ENCODE measurements at places on chromosomes 16 and 17. TPM values are rescaled to one million over a fixed set of nuclear protein-coding genes. Genes with fewer than 3 reads are reported as not detected.
A peak's percentile ranks its signal among the peaks of the same experiment; 100 is the strongest.

ST6GALNAC1 gene
- total RNA-seq = 10.3 TPM

GTF3C1 gene
- total RNA-seq = 172 TPM

KRTAP9-8 gene
- not detected for total RNA-seq

PRSS36 gene
- total RNA-seq = 1.8 TPM

ADAT1 gene
- 51.9 TPM for total RNA-seq

TBC1D26 gene
- 0.45 TPM for total RNA-seq

SLC38A8 gene
- not detected for total RNA-seq

TLCD1 gene
- total RNA-seq = 18.6 TPM

PITPNM3 gene
- total RNA-seq = 4.3 TPM

EPX gene
- not detected for total RNA-seq

- H3K36me3 ChIP-seq = peaks cover 3% of the 10 kb centered on the region
- no peak overlapping the region for H3K27ac ChIP-seq
- H3K27me3 ChIP-seq = no peaks in the 10 kb centered on the region
- peaks cover 22% of the 10 kb centered on the region for H3K4me1 ChIP-seq
Observed at GRCh38 chr16:57997176-57997527, 3.3 kb downstream of the ZNF319 start.

DNA sequence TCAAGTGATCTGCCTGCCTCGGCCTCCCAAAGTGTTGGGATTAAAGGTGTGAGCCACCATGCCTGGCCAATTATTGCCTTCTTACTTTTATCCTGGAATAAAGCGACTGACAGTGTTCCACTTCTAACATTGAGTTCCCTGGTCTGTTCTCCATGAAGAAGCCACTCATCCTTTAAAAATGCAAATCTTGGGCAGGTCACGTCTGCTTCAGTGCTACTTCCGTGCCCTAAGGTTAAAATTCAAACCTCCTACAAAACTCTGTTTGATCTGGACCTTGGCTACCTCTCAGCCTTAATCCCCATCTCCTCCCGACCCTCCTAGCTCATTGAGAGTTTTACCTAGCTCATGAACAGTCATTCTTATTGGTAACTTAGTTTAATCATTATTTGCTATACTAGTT lies 9.6 kb upstream of the SHISA9 start:
- no peak overlapping the region for H3K27ac ChIP-seq
- no peaks in the 10 kb centered on the region for H3K36me3 ChIP-seq
- DNase-seq = no peak
- H3K4me3 ChIP-seq = no peak overlapping the region
- no peaks in the 10 kb centered on the region for H3K4me1 ChIP-seq

DNA sequence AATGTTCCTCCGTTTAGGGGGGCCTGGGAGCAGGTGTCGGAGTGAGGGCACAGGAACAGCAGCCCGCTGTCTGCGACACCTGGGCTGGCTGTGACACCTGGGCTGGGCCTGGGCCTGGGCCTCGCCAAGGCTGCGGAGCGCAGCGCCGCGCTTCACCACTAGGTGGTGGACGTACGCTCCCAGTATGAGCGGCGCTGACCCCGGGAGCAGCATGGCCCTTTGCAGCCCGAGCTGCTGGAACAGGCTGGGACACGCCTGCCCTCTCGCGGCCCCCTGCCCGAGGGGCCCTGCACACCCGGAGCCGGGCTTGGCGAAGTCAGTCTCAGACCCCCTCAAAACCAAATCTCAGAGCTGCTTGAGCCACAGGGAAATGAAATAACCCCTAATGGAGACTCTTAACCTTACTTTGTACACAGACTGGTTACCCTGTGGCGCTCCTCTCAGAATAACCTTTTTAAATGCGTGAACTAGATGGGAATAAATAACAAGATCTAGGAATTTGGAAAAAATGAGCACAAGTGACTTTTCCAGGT lies 38.6 kb upstream of the FA2H start:
- H3K4me1 ChIP-seq = no peaks in the 10 kb centered on the region
- H3K27me3 ChIP-seq = peaks cover 3% of the 10 kb centered on the region
- peak overlapping the region; percentile 41 for H3K4me3 ChIP-seq
- DNase-seq = peak; percentile 86

DNA sequence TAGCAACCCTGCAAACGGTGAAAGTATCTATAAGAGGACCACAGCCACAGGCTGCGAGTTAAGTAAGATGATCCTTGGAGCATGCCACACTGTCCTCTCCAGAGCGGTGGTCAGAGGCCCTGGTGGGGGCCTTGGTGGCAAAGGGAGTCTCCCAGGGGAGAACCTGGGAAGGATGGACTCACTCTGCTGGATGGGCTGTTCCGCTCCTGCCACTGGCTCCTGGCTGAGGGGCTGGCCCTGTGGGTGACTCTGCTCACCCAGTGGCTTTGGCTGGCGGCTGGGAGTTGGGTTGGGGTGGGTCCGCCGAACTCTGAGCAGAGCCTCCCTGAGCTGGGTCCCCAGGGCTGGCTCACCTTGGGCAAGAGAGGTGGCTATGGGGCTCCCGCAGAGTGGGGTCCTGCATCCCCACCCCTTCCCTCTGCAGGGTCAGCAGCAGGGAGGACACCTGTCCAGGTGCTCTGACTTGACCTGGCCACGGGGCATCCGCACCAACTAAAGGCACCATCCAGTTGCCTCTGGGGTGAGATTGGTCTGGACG lies 7.3 kb downstream of the CDK5R1 start:
- H3K27ac ChIP-seq = no peak overlapping the region
- peaks cover 10% of the 10 kb centered on the region for H3K4me1 ChIP-seq
- DNase-seq = no peak
- no peaks in the 10 kb centered on the region for H3K36me3 ChIP-seq

DNA sequence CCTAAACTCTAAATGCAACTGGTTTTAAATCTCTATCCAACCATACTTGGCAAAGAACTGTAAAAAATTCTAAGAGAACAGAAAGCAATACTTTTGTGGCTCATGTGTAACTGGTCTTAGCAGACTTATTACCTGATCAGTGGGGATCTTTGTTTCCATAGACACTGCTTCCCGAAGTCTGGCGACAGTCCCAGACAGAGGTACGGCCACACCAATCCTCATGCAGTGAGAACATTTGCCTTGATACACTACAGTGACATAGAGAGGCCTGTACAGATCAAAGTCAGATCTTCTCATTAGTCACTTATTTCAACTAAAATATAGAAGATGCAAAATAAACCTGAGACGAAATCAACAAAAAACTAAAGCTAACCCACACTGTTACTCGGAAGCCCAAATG lies 43.9 kb downstream of the USP31 start:
- no peak for DNase-seq
- peaks cover 13% of the 10 kb centered on the region for H3K36me3 ChIP-seq
- H3K4me3 ChIP-seq = no peak overlapping the region

- H3K36me3 ChIP-seq = no peaks in the 10 kb centered on the region
- H3K4me1 ChIP-seq = peaks cover 27% of the 10 kb centered on the region
- H3K4me3 ChIP-seq = no peak overlapping the region
- peak overlapping the region; percentile 61 for H3K27ac ChIP-seq
Observed at GRCh38 chr17:76145231-76146052, 4.4 kb upstream of the FOXJ1 start.

GRCh38 chr16:67736858-67737257 lies 17.7 kb upstream of the GFOD2 start:
- no peak overlapping the region for H3K27ac ChIP-seq
- H3K36me3 ChIP-seq = peaks cover 9% of the 10 kb centered on the region
- no peak overlapping the region for H3K4me3 ChIP-seq

- H3K27ac ChIP-seq = no peak overlapping the region
- H3K4me1 ChIP-seq = no peaks in the 10 kb centered on the region
- no peaks in the 10 kb centered on the region for H3K36me3 ChIP-seq
- H3K4me3 ChIP-seq = no peak overlapping the region
- DNase-seq = no peak
- peaks cover 11% of the 10 kb centered on the region for H3K27me3 ChIP-seq
Observed at GRCh38 chr17:73924114-73924908, 279.2 kb upstream of the RPL38 start.

GRCh38 chr17:21295036-21295952 lies 10.8 kb downstream of the MAP2K3 start:
- H3K27ac ChIP-seq = peak overlapping the region; percentile 74
- no peaks in the 10 kb centered on the region for H3K4me1 ChIP-seq
- no peak for DNase-seq
- H3K36me3 ChIP-seq = peaks cover 4% of the 10 kb centered on the region

DNA sequence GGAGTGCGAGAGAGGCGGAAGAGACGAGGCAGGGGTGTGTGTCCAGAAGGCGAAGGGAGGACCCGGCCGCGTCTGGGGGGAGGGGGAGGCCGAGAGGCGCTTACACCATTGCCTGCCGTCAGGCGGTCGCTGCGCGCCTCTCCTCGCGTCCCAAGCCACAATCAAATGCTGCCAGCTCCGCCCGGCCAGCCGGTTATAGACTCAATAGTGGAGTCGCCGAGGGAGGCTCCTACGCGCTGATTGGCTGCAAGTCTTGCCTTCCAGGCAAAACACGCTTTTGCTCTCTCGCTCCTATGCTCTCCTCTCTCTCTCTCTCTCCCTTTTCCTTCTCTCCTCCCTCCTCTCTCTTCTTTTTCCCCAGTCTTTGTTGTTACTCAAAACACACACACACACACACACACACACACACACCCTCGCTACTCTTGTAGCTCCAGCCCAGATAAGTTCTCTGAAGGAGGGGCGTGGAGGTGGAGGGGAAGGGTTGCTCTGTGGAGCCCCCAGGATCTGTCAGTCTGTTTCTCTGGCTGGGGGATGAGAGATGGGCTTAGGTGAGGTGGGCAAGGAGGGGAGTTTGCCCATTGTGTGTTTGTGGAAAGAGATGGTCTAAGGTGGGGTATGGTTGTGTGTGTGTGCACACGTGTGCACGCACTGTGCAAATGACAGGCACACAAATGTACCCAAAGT lies at the start of gene DLX3:
DLX3 (minus strand) TSS at position 170 of the 684 bp plus-strand sequence. CDS start 226 bp downstream, outside the sequence.
- H3K27ac ChIP-seq = peak within 1 kb of the TSS; percentile 79
- peak; percentile 89 for DNase-seq
- peak within 1 kb of the TSS; percentile 95 for H3K4me3 ChIP-seq
- peaks cover 78% of the 10 kb centered on the region for H3K27me3 ChIP-seq
- peaks cover 25% of the 10 kb centered on the region for H3K4me1 ChIP-seq

GRCh38 chr17:64531955-64532371 lies 25.2 kb downstream of the CEP95 start:
- H3K4me3 ChIP-seq = no peak overlapping the region
- no peaks in the 10 kb centered on the region for H3K27me3 ChIP-seq
- no peak overlapping the region for H3K27ac ChIP-seq

- H3K27ac ChIP-seq = peak overlapping the region; percentile 25
Observed at GRCh38 chr17:13114601-13115031, 96.8 kb upstream of the ELAC2 start.

- H3K27me3 ChIP-seq = no peaks in the 10 kb centered on the region
- no peak for DNase-seq
- peaks cover 28% of the 10 kb centered on the region for H3K4me1 ChIP-seq
Observed at GRCh38 chr17:37494971-37495370, 5.3 kb downstream of the DUSP14 start.

- peak overlapping the region; percentile 50 for H3K27ac ChIP-seq
- H3K36me3 ChIP-seq = no peaks in the 10 kb centered on the region
- DNase-seq = no peak
- peaks cover 28% of the 10 kb centered on the region for H3K4me1 ChIP-seq
- no peaks in the 10 kb centered on the region for H3K27me3 ChIP-seq
Observed at GRCh38 chr17:50546701-50547034, 306 bp upstream of the SPATA20 start.

DNA sequence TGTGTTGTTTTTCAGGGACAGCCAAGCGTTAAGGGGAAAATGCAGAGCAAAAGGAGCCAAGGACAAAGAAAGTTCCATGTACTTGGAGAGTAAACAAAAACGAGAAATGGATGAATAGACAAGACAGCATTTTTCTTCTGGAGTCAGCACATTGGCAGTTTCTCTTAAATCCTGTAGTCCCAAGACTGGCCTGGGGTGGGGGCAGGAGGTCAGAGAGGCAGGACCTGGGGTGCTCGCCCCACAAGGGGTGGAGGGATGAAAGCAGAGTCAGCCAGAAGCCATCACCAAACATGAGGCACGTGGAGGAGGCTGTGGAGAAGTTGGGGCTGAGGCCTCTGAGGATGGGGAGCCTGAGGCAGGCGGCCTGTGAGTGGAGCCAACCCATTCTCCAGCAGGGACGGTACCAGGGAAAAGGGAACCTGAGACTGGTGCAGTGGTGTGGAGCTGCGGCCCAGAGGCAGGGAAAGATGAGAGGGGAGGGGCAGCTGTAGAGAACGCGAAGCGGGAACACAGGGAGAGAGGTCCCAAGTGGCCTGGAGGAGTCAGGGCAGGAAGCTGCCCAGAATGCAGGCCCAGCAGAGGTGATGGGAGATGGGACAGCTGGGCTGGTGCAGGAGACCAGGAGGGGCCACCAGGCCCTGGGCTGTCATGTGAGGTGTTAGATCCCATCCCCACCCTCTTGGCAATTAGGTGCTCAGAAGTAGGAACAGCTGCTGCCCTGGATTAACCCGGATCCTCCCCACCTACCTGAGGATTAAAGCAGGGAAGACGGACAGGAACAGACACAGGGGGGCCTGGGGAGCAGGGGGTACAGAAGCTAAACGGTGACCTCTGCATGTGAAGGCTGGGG lies 3.3 kb downstream of the TLCD3B start:
- no peak for DNase-seq
- H3K27me3 ChIP-seq = peaks cover 64% of the 10 kb centered on the region
- no peak overlapping the region for H3K27ac ChIP-seq
- H3K36me3 ChIP-seq = no peaks in the 10 kb centered on the region
- H3K4me1 ChIP-seq = peaks cover 5% of the 10 kb centered on the region

GRCh38 chr17:48568499-48569239 lies 9.5 kb downstream of the HOXB4 start:
- no peak overlapping the region for H3K4me3 ChIP-seq
- no peak for DNase-seq
- H3K4me1 ChIP-seq = peaks cover 33% of the 10 kb centered on the region
- no peak overlapping the region for H3K27ac ChIP-seq

GRCh38 chr17:49191409-49191916 lies 18.9 kb downstream of the GNGT2 start:
- H3K27ac ChIP-seq = peak overlapping the region; percentile 99
- H3K36me3 ChIP-seq = no peaks in the 10 kb centered on the region
- H3K4me1 ChIP-seq = peaks cover 3% of the 10 kb centered on the region
- peaks cover 17% of the 10 kb centered on the region for H3K27me3 ChIP-seq

DNA sequence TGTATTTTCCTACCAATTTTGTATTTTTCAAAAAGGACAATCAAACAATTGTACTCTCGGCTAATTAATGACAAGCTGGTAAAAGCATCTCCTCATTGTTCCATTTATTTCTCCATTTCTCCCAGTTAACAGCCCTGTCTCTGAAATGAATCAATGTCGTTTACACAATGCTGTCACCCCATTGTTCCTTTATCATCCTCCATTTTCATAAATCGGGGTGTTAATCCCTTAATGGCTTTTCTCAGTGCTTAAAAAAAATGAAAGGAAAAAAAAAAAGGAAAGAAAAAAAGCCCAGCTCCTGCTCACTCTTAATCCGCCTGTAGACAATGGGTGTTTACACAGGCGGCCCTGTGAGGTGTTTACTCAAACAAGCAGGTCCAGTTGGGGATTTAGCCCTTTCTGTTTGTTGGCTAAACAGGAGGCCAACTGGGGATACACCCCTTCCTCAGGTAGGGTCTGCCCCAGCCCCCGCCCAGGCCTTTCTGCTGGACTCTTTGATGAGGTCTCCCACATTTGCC lies 86.8 kb upstream of the SALL1 start:
- H3K27me3 ChIP-seq = peaks cover 49% of the 10 kb centered on the region
- H3K4me3 ChIP-seq = no peak overlapping the region
- H3K36me3 ChIP-seq = no peaks in the 10 kb centered on the region
- no peak for DNase-seq
